ENCODE measurements at places on chromosomes 2 and 18. TPM values are rescaled to one million over a fixed set of nuclear protein-coding genes. Genes with fewer than 3 reads are reported as not detected.

DNA sequence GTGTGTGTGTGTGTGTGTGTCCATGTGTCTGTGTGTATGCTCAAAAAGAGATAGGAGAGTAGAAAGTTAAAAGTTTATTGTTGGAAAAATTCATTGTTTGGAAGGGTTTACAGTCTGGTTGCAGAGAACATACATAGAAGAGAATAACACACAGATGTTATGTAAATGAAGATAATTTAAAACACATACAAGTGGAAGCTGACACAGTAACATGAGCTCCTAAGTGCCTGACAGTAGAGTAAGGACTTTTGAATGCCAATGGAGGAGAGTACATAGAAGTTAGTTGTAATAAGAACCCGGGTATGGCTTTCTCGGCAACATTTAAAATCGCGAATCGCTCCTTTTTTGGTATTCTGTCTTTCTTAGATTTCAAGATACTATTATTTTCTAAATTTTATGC is 137.0 kb upstream of the FANCL start:
- no peaks in the 10 kb centered on the region for H3K27me3 ChIP-seq
- DNase-seq = no peak
- H3K4me3 ChIP-seq = no peak overlapping the region
- H3K36me3 ChIP-seq = no peaks in the 10 kb centered on the region

UGT1A5 gene
- polyA plus RNA-seq = not detected

DNA sequence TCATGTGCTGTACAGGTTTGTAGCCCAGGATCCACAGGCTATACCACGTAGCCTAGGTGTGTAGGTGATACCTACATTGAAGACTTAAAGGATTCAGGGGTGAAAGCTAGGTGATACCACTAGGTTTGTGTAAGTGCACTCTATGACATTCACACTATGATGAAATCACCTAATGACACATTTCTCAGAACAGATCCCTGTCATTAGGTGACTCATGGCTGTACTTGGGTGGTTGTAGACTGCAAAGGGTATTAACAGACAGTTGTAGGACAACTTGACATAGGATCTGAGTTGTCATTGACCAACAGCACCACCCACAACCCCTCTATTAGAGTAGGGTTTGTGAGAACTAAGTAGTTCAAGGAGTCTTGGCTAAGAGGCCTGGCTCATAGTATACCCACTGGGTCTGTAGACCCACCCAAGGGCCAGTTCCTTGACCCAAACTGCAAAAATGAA is 27.7 kb upstream of the SMCHD1 start:
- H3K27ac ChIP-seq = no peak overlapping the region
- DNase-seq = peak; percentile 29
- no peaks in the 10 kb centered on the region for H3K4me1 ChIP-seq
- no peaks in the 10 kb centered on the region for H3K36me3 ChIP-seq

DNA sequence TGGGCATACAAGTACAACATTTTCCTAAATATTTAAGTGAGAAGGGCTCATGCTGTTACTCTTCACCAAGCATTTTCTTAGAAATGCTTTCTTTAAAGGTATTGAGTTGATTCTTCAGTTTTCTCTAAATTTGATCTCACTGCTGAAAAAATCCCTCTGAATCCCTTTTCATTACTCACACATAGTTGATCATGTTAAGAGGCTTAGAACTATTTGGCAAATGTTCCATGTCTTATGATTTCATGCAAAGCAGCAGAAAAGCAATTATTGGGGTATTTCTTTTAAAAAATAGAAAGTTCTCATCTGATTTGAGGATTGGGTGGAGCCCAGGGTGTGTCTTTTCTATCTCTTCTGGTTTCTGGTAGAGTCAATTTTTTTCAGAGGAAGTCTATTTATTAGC is 1079.8 kb upstream of the ZEB2 start:
- no peak for DNase-seq
- H3K36me3 ChIP-seq = no peaks in the 10 kb centered on the region
- H3K4me1 ChIP-seq = no peaks in the 10 kb centered on the region
- H3K27me3 ChIP-seq = no peaks in the 10 kb centered on the region
- no peak overlapping the region for H3K27ac ChIP-seq
- no peak overlapping the region for H3K4me3 ChIP-seq

- no peak overlapping the region for H3K4me3 ChIP-seq
- H3K36me3 ChIP-seq = no peaks in the 10 kb centered on the region
- H3K27me3 ChIP-seq = no peaks in the 10 kb centered on the region
- DNase-seq = peak; percentile 15
Measured at GRCh38 chr2:173667014-173667413, 298.2 kb downstream of the SP3 start.

DUSP2 gene
- polyA plus RNA-seq = 17.0 TPM

DNA sequence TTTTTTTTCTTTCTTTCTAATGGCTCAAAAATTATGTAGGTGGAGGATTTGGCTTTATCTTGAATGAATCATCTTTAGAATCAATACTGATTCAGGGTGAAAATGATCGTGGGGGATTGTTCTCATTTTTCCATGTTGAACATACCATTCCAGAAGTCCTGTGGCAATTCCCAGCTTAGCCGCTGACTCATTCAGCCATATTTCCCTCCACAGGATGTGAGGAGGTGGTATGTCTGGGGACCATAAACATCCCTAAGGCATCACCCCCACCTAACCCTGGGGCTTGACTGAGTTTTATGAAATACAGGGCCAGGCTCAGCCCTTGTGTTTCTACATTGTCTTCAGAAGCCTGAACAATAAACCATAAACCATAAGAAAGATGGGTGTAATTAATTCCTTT is 92.7 kb upstream of the FN1 start:
- DNase-seq = peak; percentile 10
- H3K36me3 ChIP-seq = no peaks in the 10 kb centered on the region
- peak overlapping the region; percentile 47 for H3K27ac ChIP-seq
- no peak overlapping the region for H3K4me3 ChIP-seq
- no peaks in the 10 kb centered on the region for H3K27me3 ChIP-seq

DNA sequence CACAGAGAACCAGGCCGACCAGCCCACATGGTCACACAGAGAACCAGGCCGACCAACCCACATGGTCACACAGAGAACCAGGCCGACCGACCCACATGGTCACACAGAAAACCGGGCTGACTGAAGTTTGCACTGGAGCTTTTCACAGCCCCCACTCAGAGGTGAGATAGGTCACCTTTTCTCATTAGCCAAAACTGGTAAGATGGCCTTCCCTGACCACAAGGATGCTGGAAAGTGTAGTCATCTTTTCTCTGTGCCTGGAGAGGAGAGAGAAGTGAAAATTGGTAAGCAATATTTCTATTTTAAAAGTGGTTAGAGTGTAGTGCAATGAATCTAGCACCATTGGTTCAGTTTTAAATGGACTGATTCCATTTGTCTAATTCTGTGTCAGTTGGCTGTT is 247.1 kb downstream of the NEDD4L start:
- no peak overlapping the region for H3K27ac ChIP-seq
- H3K4me3 ChIP-seq = no peak overlapping the region
- DNase-seq = no peak
- H3K4me1 ChIP-seq = peaks cover 47% of the 10 kb centered on the region

DNA sequence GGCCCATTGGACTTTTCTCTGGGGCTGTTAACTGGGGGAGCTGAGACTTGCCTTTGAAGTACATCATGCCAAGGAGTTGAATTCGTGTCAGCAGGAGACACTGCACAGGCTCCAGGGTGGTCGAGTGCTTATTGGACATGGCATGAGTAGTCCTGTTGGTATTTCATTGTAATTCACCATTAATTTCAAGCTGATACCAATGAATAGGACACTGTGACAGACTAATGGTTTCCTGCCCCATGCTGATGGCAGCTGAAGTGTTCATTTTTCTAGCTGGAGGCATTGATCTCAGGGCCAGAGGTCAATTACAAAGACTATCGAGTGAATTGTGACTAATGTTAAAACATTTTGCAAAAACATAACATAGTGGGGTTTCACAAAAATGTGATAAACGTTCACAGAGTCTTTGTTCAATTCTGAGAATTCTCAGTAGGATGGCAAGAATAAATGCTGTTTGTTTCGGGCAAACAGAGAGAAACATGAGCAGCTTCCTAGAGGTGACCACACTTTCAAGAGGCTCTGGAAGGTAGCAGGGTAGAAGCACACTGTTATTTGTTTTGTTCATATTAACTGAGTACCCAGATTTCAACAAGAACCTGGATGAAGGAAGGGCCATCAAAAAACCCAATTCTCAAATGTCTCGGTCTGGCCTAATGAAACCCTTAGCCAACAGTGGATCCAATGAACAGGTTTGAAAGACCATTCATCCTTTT is 90.6 kb upstream of the ARL4C start:
- H3K27me3 ChIP-seq = no peaks in the 10 kb centered on the region
- no peaks in the 10 kb centered on the region for H3K4me1 ChIP-seq
- H3K27ac ChIP-seq = no peak overlapping the region
- H3K36me3 ChIP-seq = no peaks in the 10 kb centered on the region
- no peak for DNase-seq

GRCh38 chr18:11533942-11534496 is 75.4 kb upstream of the SLC35G4 start:
- no peak overlapping the region for H3K4me3 ChIP-seq
- H3K27me3 ChIP-seq = no peaks in the 10 kb centered on the region
- no peaks in the 10 kb centered on the region for H3K4me1 ChIP-seq
- no peak for DNase-seq
- H3K36me3 ChIP-seq = no peaks in the 10 kb centered on the region

- no peak for DNase-seq
- no peaks in the 10 kb centered on the region for H3K27me3 ChIP-seq
- no peaks in the 10 kb centered on the region for H3K36me3 ChIP-seq
Measured at GRCh38 chr2:72425996-72426395, 278.3 kb upstream of the CYP26B1 start.

RFTN2 gene
- polyA plus RNA-seq = 2.0 TPM

ACADL gene
- polyA plus RNA-seq = 1.1 TPM

- H3K36me3 ChIP-seq = no peaks in the 10 kb centered on the region
- H3K27me3 ChIP-seq = peaks cover 8% of the 10 kb centered on the region
- peak overlapping the region; percentile 61 for H3K4me3 ChIP-seq
- peak overlapping the region; percentile 70 for H3K27ac ChIP-seq
- H3K4me1 ChIP-seq = peaks cover 12% of the 10 kb centered on the region
Measured at GRCh38 chr18:39841482-39842365, 2113.3 kb upstream of the PIK3C3 start.

DNA sequence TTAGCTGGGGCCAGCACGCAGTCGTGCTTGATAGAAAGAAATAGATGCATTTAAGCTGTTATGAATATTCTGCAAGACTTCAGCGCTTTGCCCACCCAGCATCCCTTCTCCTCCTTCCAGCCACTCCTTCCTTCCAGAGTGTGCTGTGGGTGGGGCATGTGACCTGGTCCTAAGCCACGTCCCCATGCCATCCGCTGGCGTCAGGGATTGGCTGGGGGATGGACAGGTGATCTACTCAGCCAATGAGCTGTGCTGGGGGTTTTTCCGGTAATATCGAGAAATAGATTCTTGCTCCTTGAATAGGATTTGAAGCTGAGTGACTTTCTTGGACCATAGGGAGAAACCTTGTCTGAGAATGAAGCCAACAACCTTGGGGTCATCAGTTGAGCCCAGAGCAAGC is 4.8 kb upstream of the ZAP70 start:
- DNase-seq = no peak
- H3K4me1 ChIP-seq = no peaks in the 10 kb centered on the region
- no peaks in the 10 kb centered on the region for H3K36me3 ChIP-seq
- no peaks in the 10 kb centered on the region for H3K27me3 ChIP-seq
- no peak overlapping the region for H3K27ac ChIP-seq

SIX2 gene
- 1.3 TPM for polyA plus RNA-seq

POTEJ gene
- polyA plus RNA-seq = not detected

Data from hepatocyte (in vitro differentiated cells).